ENCODE measurements at places on chromosomes 2 and 18. TPM values are rescaled to one million over a fixed set of nuclear protein-coding genes. Genes with fewer than 3 reads are reported as not detected.

DNA sequence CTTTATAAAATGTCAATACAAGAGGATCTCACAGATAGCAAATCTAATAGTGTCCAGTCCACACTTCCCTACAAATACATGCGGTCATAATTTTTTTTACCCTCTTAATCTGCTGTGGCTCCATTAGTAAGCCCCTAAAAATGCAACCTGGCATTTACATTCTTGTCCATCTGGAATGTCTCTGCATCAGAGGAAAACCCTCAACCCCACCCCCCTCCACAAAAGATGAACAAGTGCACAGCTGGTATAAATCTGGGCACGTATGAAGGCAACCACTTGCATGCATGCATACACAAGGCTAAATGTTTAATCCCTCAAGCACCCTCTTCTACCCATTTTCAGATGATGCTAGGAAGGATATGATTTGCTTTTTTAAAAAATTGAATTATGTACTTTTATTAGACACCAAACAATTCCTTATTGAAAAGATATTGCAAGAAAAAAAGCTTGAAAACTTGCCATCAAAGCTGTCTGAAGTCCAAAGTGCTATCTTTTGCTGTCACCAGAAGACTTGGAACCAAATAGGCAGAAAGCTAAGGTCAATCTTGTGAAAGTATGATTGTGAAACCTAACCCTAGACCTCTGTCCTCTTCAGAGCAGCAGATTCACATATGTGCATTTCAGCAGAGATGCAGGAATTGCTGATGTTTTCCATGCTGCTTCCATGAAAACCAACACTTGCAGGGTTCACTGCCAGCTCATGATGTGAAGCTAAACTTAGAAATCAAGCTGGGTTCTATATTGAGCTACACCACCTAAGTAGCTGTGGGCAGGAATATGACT is 39.0 kb downstream of the IRS1 start:
- no peak for DNase-seq

GRCh38 chr2:121257480-121257840 is 27.5 kb downstream of the TFCP2L1 start:
- DNase-seq = no peak

GRCh38 chr18:56035546-56035945 is 447.6 kb upstream of the TCF4 start:
- no peak for DNase-seq

DNA sequence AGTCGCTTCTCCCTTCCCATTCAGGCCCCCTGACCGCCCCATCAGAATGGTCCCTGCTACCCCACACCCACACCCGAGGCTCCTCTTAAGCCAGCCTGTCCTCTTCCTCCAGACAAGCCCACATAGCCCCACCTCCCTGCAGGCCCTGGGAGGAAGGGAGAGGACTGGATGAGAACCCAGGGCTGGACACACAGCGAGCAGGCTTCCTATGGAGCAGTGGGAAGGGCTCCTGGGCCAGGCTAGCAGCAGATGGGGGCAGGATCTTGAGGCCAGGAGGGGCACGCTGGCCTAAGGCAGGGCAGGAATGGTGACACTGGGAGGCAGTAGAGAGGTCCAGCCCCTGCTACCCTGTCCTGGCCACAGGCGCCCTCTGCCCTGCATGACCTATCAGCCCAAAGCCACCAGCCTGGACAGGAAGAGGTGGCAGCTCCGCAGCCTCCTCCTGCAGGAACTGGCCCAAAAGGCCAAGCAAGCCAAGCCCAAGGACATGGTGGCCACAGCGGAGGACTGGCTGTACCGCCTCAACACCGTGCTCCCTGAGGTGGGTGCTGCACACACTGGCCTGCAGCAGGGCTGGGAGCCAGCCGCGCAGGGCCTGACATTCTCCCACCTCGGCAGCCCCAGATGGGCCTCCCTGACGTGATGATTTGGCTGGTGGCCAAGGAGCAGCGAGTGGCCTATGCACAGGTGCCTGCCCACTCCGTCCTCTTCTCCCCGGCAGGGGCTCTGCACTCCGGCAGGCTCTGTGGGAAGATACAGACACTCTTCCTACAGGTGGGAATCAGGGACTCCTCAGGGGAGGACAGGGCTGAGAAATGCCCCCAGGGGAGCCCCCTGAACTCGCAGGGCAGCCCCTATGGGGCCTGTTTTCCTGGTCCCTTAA is 43.3 kb downstream of the FER1L5 start:
- no peak for DNase-seq

GRCh38 chr2:101830555-101830954 is 133.0 kb downstream of the MAP4K4 start:
- peak; percentile 41 for DNase-seq

DNA sequence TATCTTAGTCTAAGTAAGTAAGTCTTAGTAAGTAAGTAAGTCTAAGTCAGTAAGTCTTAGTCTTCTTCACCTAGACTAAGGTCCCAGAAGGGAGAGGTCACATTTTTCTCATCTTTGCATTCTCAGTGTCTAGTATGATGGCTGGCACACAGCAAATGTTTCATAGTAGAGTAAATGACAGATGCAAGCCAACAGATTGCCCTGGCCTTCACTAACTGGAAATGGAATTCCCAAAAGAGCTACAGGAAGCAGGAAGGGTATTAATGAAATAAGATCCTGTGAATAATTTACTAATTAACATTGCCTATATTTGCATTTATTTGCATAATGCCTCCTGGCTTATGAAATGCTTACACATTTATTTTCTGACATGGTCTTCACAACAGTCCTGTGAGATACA is 221.6 kb downstream of the RAD51AP2 start:
- no peak for DNase-seq

- DNase-seq = peak; percentile 3
Measured at GRCh38 chr2:59276033-59276432, 1034.9 kb upstream of the FANCL start.

GRCh38 chr2:99607454-99607853 is 117.6 kb upstream of the REV1 start:
- DNase-seq = no peak

GRCh38 chr2:240725671-240726070 is 34.0 kb downstream of the AQP12A start:
- no peak for DNase-seq

- DNase-seq = no peak
Measured at GRCh38 chr18:47166294-47166693, 9.9 kb downstream of the IER3IP1 start.

GRCh38 chr2:230299618-230300017 is 27.4 kb upstream of the SP140L start:
- DNase-seq = no peak

GRCh38 chr2:229586746-229587705 is 127.3 kb downstream of the DNER start:
- peak; percentile 39 for DNase-seq

DNA sequence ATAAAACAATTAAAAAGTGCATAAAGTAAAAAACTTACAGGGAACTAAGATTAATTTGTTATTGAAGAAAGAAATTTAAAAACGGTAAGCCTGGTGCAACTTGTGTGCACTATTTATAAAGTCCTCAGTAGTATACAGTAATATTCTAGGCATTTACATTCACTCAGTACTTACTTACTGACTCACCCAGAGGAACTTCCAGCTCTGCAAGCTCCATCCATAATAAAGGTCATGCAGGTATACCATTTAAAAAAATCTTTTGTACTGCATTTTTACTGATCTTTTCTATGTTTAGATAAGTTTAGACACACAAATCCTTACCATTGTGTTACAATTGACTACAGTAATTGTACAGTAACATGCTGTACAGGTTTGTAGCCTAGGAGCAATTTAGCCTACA is 51.5 kb upstream of the NXPH2 start:
- DNase-seq = no peak

GRCh38 chr2:122643725-122644329 is 888.4 kb downstream of the TSN start:
- DNase-seq = no peak

GRCh38 chr2:165633431-165633830 is 160.6 kb downstream of the GALNT3 start:
- no peak for DNase-seq

DNA sequence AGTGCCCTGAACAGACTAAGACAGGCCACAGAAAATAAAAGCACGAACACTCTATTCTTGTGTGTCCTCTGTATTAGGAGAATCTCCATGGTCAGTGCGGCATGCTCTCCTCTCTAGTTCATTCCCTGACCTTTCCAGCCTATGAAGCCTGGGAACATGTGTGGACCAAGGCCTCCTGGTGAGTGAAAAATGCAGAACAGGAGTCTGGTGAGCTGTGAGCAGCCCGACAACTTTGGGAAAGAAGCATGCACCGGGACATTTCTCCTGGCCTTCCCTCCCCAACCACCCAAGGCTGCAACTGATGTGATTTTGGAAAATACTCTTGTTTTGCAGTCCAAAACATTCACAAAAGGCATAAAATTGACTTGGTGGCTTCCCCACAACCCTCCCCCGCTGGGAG is 878.3 kb upstream of the ID2 start:
- DNase-seq = no peak

The C18orf54 gene
- total RNA-seq = 10.8 TPM

The GNLY gene
- 143 TPM for total RNA-seq

The INHBB gene
- total RNA-seq = not detected

The ARHGAP28 gene
- total RNA-seq = not detected

The TP53I3 gene
- 1.8 TPM for total RNA-seq

All from activated T-cell treated with anti-CD3 and anti-CD28 coated beads, Interleukin-2, amount 50 U/mL, for 72 hours (primary cell).